ENCODE measurements at places on chromosomes 3 and 15.
A peak's percentile ranks its signal among the peaks of the same experiment; 100 is the strongest.

DNA sequence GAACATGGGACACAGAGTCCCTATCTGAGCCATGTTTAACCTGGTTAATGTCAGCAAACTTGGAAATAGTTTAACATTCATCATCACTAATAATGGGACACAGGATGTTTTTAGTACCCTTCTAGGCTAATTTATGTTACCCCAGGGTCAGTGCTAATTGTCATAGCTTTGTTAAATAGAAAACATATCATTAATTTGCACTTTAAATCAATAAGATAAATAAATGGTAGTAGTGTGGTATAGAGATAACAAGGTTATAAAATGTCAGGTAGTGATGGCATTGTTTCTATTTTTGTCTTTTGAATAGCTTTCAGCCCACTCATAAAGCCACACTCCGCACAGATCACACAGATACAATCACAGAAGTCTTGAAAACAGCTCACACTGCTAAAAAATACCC lies 534.9 kb downstream of the MECOM start:
- DNase-seq, result no peak

GRCh38 chr3:124281453-124282316 lies 289.8 kb upstream of the ROPN1 start:
- peak; percentile 64 for DNase-seq

GRCh38 chr3:186360779-186361178 lies 1.3 kb downstream of the DGKG start:
- DNase-seq, result no peak

DNA sequence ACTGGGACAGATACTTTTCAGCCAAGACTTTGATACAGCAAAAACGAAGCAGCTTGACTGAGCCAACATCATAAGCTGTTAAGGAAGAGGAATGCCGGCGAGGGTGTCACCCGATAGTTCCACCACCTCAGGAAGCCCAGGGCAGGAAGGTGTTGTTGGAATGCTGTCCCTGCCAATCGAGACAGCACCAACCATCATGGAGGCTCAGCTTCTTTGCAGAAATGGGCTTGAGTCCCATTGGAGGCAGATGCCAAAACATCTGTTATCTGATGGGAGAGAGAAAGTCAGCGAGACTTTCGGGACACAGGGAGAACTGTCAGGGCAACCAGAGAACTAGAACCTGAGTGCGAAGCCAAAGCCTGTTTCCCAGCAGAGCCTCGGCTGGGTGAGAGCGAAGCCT lies 50.7 kb downstream of the CA12 start:
- no peak for DNase-seq

DNA sequence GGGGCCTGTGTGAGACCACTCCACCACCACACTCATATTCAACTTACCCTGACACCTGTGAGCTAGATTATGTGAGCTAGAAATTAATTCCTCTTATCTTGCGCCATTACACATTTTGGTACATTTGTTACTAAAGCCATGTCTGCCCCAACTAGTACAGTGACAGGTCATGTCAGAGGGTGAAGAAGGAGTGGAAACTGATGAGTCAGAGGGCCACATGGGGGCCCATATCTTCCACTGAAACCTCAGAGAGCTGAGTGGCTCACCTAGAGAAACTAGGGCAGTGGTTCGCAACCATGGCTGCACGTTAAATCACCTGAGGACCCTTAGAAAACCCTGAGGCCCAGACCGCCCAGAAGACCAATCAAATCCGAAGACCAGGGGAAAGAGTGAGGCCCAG lies 15.7 kb upstream of the MEF2A start:
- no peak for DNase-seq

GRCh38 chr3:173398111-173398479 lies 551 bp downstream of the NLGN1 start:
- DNase-seq, result peak; percentile 79

DNA sequence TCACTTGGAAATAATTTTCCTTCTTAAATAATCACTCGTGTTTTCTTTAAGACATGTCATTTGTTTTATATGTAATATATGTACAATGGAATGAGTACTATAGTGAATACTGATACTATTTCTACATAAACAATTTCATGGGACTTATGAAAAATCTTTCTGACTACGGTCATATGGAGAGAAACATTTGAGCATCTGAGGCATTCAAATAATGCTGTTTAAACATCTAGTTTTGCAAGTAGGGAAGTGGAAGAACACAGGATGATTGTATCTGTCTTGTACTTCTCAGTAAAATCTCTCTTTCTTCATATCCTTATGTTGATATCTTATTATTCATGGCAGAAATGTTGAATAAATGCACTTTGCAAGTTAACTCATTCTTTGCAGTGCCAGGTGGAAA lies 599.5 kb upstream of the KCNMB2 start:
- no peak for DNase-seq

DNA sequence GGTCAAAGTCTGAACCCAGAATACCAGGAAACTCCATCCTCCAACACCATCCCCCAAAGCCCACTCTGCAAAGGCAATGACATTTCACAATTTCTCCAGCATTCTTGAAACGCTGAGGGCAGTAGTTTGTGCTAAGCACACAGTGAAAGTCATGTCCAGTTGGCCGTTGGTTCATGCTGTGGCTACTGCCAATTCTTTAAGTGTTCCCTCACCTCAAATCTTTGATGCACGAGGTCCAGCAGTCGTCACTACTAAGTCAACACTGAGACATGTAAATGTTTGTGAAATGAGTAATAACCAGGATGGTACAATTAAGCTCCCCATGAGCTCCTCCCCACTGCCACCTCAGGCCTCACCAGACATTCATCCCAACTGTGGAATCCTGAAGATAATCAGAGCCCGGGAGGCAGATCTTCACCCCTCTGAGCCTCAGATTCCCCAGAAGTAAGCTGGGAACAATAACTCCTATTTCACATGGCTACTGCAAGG lies 7.0 kb downstream of the SUCLG2 start:
- peak; percentile 94 for DNase-seq
